ENCODE measurements at places on chromosomes 7 and 10.

DNA sequence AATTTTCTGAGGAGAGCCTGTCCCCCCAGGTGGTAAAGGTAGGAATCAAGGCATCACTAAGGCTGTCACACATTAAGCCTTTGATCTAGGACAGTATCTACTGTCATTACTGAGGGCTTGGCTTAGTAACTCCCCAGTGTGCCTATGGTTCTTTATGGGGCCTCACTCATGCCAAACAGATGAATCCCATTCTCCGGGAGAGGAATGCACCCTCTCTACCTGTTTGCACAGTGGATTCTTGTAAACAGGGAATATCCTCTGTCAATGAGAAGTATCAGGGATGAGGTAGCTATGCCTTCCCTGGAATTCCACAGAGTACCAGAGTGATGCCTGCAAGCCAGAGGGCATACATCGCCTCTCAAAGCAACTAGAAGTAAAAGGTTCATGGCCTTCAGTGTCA lies 3.9 kb upstream of the CPN1 start:
- DNase-seq: no peak

GRCh38 chr10:57482259-57482658 lies 785.4 kb downstream of the IPMK start:
- DNase-seq: no peak

GRCh38 chr7:140983802-140984201 lies 30.9 kb downstream of the MRPS33 start:
- no peak for DNase-seq

DNA sequence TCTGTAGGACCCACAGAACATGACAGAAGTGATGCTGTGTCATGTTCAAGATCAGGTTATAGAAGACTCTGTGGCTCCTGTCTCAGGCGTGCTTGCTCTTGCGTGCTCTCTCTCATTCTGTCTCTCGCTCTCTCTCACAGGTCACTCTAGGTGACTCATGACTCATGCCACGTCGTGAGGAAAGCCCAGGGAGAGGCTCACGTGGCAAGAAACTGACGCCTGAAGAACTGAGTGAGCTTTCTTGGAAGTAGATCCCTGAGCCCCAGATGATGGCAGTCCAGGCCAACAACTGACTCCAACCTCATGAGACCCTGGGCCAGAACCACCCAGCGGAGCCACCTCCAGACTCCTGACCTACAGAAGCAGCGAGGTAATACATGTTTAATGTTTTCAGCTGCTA lies 103.3 kb downstream of the DNMBP start:
- DNase-seq: no peak

DNA sequence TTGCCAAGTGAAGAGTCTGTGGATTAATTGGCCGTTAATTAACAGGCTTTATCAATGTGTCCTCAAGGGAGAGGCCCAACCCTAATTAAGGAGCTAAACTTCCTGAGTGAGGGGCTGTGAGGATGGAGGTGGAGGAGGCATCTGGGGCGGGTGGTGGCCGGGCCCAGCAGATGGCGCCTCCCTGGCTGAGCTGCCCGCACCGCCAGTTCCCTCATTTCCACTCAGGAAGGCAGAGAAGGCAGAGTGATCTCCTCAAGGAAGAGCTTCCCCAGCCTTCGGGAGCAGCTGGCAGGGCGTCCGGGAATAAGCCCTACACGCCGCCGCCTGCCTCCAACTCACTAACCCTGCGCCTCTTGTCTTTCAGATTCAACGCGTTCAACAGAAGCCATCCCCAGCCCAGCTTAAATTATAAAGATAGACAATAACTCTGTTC lies 112.2 kb downstream of the CYTH3 start:
- no peak for DNase-seq

DNA sequence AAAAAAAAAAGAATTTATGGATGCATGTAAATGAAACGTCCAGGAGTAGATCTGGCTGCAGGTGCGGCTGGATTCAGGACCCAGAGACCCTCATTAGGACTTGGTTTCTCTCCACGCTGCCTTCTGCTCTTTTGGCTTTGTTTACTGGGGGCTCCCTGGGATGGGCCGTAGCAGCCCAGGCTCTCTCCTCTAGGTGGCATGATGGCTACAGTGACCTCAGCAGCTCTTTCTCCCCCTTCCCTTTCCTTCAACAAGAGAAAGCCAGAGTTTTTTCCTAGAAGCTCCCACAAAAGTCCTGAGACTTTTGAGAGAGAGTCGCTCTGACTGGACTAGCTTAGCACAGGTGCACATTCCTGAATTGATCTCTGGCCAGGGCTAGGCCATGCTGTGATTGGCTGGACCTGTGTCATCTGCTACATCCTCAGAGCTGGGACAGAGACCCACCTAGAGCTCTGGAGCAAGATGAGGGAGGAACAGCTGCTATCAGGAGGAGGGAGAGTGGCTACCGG lies 67.8 kb upstream of the PDCD4 start:
- peak; percentile 70 for DNase-seq

GRCh38 chr10:60977161-60978122 lies 33.5 kb upstream of the RHOBTB1 start:
- no peak for DNase-seq

- no peak for DNase-seq
Observed at GRCh38 chr7:17009007-17009719, 127.4 kb upstream of the AGR3 start.

- no peak for DNase-seq
Observed at GRCh38 chr10:96858038-96858705, 26.1 kb downstream of the LCOR start.

- no peak for DNase-seq
Observed at GRCh38 chr7:50450590-50451032, 461 bp upstream of the FIGNL1 start.

DNA sequence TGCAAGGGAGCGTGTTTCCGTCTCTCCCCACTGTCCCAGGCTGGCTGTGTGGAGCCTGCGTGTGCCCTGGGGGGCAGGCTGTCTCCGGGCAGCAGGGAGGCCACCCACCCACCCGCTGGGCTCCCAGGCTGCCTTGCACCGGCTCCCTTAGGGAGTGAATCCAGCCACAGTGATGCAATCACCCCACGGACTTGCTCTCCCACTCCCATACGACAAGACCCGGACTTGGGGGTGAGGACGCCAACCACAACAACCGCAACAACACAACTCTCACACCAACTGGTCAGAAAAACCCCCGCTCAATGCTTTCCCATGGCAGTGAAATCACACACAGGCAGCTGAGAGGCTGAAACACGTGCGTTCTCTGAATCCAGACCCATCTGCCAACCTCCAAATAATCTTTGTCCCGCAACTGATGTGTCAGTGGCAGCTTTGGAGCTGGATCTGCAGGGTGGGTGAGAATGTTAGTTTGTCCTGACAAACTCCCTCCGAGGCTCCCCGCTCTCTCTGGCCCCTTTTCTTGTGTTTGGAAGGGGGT lies 62.7 kb upstream of the DDC start:
- no peak for DNase-seq

DNA sequence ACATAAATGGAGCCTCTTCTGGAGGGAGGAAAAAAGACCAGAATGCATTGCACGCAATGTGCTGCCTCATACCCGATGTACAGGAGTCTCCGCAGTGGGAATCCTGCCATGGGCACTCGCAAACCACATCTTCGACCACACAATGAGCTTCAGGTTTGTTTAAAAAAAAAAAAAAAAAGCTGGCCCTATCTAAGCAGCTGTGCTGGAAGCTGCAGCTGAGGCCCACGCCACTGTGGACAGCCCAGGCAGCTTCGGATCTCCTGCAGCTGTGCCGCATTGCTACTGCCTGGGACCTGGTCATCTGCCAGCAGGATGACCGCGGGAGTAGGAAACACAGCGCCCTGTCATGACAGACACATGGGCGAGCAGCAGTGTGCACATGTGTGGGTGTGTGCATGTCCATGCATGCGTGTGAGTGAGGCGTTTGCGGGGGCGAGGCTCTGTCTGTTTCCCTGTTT lies 26.0 kb downstream of the EN2 start:
- DNase-seq: no peak

- DNase-seq: no peak
Observed at GRCh38 chr10:1632596-1632995, 104.7 kb downstream of the ADARB2 start.

DNA sequence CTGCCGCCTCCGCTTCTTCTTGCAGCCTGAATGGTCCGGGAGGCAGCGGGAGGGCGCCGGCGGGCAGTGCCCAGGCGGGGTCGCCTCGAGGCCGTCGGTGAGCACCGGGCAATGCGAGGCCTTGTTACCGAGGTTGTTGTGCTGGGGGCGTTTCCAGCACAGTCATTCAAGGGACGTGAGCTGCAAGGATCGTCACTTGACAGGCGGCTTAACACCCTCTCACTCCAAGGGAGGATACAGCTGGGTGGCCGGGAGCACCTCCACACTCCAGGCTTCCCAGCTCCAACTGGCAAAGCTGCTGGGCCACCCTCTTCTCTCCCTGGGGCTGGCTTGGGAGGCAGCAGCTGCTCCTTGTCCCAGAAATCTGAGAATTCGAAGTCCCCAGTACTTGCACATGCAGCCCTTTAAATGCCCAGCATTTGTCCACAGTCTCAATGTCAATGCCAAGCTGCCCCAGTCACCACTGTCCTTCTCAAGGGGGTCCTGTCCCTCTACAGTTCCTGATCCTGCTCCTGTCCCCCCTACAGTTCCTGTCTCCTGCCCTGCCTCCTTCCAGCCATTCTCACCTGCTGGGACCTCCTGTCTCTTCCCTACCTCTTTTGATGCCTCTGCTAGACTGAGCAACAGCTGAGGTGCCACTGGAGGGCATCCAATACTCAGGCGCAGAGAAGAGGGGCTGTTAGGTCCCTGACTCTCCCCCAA lies 4.4 kb upstream of the HOXA11 start:
- no peak for DNase-seq

- no peak for DNase-seq
Observed at GRCh38 chr7:151439855-151440798, at the start of gene CRYGN. CRYGN (minus strand) TSS chr7:151440141; CDS start chr7:151439917, 224 bp downstream.

DNA sequence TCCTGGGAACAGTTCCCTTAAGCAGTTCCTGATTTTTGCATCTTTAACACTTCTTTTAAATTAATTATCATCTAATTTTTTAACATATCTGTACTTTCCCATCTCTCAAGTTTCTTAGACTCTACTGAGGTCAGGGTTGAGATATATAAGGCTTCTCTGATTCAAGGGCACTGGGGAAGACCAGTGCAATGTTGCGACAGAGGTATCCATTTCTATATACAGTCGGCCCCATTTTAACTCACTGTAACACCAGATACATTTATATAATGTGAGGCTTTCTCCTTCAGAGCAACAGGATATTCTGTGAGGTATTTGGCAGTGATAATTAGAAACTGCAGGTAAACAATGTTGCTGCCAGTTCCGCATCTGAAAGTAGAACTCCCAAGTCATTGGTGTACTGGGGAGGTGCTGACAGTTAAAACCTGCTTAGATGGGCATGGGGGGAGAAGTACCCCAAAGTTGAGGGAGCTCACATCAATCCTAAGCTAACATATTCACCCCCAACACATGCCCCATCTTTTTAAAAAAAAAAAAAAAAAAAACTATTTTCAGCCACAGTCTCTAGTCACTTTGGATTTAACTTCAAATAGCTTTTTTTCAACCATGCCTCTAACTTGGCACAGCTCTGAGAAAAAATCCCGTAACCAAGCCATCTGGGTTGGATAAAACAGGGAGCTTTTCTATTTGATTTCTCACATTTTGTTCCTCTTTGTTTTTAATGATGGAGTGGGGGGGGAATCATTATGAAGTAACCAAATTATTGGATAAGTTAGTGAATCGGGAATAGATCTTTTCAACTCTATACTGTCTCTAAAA lies 62.9 kb downstream of the REEP3 start:
- DNase-seq: no peak

DNA sequence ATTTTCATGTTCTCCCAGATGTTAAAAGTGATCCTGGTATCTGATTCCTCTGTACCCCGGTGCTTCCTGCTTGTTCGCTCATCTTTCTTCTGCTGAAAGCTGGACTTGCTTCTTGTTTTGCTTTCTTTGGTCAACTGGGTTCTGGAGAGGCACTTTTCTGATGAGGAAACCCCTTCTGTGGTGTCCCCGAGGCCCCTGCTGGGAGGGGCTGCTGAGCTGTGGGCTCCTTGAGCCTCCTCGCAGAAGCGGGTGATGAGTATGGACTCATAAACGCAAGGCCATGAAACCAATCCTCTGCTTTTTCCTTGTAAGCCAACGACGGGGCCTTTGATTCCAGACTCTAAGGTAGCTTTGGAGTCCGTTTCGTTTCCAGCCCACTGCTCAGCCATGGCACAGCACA lies 7.8 kb downstream of the WIPI2 start:
- DNase-seq: no peak

DNA sequence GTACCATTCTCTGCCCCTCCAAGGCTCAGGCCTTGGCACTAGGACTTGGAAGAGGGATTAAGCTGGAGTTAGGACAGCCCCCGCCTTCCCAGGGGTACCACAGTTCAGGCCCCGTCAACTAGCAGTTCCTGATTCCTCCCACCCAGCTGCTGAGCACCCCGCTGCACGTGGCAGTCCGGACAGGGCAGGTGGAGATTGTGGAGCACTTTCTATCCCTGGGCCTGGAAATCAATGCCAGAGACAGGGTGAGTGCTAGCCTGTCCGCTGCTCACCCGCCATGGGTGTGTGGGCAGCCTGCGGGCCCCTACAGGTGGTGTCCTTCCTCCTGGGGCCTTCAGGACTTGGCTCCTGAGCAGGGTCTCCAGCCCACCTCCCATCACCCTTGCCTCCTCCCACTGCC lies 2.0 kb upstream of the HOGA1 start:
- DNase-seq: no peak

- no peak for DNase-seq
Observed at GRCh38 chr10:119319161-119319919, 112.0 kb downstream of the GRK5 start.

GRCh38 chr10:79448732-79449049 lies 3.3 kb upstream of the ZCCHC24 start:
- DNase-seq: no peak

DNA sequence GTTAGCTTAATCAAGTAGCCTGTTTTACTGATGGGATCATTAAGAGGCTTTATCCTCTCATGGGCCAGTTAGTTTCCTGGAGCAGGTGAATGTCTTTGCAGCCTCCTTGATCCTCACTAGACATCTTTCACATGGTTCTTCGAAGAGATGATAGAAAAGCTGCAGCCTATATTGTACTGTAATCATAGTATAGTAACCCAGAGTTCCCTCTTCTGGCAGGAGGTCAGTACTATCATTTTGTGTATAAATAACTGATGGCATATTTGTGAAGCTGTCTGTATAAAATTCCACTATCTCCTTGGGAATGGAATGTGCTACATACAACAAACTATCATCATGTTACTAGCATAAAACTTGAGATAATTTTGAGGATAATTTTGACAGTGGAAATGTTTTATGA lies 123.8 kb upstream of the PRPS1L1 start:
- DNase-seq: no peak

DNA sequence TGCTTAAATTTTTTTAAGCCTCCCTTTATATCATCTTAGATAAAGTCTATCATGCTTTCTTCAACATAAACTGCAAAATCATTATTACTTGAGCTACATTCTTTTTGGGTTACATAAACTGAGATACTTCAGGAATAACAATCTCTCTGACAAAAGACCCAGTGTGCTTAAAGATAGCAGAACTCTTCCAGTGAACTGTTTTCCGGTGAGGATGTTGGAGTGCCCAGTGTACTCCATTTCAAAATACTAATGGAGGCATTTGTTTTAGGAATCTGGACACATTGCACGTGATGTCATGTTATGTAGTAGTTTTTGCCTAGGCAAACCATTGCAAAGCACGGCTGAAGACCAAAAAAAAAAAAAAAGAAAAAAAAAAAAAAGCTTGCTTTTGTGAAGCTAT lies 388.2 kb upstream of the CELF2 start:
- no peak for DNase-seq
